ENCODE measurements at places on chromosomes 5 and 9.

DNA sequence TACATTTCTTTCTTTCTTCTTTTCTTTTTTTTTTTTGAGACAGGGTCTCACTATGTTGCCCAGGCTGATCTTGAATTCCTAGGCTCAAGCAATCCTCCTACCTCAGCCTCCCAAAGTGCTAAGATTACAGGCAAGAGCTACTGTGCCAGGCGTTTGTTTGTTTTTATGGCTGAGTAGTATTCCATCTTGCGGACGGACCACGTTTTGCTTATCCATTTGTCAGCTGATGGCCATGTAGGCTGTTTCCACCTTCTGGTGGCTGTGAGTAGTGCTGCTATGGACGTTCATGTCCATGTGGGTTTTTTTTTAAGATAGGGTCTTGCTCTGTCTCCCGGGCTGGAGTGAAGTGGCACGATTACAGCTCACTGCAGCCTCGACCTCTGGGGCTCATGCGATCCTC, 2.5 kb downstream of the DOK3 start:
- no peak for DNase-seq

- no peak for DNase-seq
Observed at GRCh38 chr9:104258296-104259011, 164.3 kb downstream of the SMC2 start.

DNA sequence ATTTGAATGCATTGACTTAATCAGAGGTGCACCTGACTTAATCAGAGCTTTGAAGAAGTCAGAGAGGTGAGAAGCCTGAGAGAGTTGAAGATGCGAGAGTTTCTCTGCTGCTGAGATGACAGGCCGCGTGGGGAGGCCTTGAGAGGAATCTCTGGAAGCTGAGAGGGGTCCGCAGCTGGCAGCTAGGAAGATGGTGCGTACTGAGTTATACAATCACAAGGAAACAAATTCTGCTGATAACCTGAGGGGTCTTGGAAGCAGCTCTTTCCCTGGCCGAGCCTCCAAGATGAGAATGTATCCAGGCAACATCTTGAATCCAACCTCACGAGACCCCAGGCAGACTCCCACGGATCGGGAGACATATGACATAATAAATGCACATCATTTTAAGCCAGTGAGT, 91.7 kb downstream of the SPATA31A6 start:
- no peak for DNase-seq

GRCh38 chr9:15576350-15577050, 23.7 kb downstream of the CCDC171 start:
- no peak for DNase-seq

- DNase-seq: no peak
Observed at GRCh38 chr5:178332210-178332641, 99.6 kb upstream of the PHYKPL start.

GRCh38 chr5:9947944-9948343, 301.7 kb downstream of the ATPSCKMT start:
- no peak for DNase-seq

GRCh38 chr9:105541838-105542237, 16.1 kb upstream of the FKTN start:
- DNase-seq: no peak

- no peak for DNase-seq
Observed at GRCh38 chr5:81579262-81579924, 171.5 kb downstream of the SSBP2 start.

GRCh38 chr5:152534641-152535040, 129.6 kb upstream of the NMUR2 start:
- DNase-seq: no peak

GRCh38 chr9:69023650-69024049, 9.7 kb upstream of the PRKACG start:
- no peak for DNase-seq

DNA sequence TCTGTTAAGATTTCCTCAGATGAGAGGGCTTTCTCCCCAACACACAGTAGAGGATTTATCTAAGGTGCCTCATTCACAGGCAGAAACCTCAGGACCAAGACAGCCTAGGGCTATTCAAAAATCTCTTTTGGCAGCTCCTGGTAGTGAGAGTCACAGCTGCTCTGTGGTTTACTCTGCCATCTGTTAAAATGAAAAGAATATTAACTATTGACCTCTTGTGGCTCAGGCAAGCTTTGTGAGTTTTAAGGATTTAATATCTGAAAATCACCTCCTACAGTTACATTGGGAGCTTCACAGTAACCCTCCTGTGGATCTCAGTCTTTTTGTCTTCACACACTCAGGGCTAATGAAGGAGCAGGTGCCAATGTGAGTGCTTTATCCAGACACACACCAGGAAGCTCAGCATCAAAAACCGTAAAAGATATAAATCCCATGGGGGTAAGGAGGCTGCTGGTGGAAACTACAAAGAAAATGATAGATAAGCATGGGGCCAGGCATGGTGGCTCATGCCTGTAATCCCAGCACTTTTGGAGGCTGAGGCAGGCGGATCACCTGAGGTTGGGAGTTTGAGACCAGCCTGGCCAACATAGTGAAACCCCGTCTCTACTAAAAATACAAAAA, 29.7 kb downstream of the PPP1R2B start:
- no peak for DNase-seq

GRCh38 chr5:147737921-147738320, 44.6 kb downstream of the JAKMIP2 start:
- no peak for DNase-seq

DNA sequence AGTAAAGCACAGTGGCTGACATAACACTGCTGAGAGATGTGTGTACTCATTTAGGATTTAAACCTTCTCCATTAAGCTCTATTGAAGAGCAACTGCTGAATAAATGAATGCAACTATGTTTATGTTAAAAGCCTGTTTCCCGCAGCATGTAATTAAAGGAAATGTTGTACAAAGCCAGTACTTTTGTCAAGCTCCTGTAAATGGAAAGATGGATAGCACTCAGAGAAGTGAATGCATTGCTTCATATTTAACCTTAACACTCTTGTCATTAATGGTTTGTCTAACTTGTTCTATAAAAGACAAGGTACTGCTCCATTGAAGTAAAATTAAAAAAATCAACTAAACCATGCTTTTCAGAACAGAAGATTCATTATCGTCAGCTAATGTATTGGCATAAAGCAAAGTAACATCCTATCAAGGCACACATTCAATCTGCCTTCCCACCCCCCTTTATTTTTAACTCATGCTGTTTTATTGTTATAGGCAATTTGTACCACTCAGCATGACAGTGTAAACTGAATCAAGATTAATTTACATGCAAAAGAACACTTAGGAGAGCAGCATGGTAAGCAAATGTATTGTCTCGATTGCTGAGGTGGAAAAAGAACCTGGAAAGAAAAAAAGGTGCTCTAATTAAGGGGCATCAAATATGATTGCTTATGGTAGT, 240.9 kb upstream of the TBCA start:
- peak; percentile 25 for DNase-seq

DNA sequence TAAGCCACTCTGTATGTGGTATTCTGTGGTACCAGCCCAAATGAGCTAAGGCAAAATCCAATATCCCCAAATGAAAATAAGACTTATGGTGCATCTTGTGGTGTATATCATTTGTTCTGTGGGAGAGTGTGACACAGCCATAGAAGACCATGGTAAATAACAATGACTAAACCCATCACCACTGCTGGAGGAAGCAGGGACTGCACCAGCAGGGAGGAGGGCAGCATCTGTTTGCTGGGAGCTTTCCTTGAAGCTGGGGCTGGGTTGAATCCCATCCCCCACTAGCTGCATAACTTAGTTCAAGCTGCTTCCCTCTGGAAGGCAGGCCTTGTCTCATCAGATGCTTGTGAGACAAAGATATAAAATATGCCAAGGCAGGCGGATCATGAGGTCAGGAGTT, 14.2 kb downstream of the GADD45G start:
- DNase-seq: no peak

DNA sequence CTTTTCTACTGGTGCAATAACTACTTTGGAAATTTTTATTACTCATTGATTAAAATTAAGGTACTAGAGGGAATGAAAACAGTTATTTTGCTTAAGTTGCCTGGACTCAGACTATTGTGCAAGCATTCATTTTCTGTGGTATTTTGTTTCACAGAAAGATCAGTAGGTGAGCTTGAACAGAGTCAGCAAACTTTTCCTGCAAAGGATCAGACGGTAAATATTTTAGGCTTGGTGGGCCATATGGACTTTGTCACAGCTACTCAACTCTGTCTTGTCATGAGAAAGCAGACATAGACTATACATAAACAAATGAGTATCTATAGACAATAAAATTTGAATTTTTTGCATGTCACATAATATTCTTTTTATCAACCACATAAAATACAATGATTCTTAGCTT, 1036.4 kb downstream of the NR2F1-AS1 start:
- no peak for DNase-seq

DNA sequence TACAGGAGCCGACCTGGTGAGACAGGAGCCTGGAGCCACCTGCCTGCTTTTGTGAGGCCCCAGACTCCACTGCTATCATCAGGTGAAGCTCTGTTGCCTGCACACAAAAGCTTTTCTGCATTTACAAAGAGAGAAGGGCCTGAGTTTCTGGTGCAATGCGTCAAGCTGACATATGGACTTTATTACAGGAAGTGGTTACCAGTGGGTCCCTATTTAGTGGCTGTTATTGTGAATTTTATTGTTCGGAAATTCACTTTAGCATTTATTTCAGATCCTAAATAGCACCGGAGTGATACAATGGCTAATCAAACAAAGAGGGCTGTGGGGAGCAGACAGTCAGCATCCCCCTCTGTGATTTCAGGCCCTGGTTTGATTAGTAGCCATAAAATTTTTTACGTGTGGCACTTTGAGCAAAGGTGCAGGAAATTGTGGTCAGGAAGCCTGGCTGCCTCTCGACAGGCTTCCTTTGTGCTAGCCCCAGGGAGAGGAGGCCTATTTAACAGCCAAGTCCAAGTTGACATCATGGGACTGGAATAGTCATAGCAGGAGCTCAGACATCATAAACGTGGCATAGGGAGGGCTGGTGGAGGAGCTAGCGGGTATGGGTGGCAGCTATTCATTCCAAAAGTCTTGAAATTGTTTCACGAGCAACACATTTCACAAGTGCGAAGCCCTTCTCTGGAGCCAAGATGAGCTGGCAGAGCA, 8.4 kb downstream of the TGFBI start:
- DNase-seq: no peak

GRCh38 chr5:96785326-96786109, 22.2 kb downstream of the ERAP1 start:
- DNase-seq: no peak

DNA sequence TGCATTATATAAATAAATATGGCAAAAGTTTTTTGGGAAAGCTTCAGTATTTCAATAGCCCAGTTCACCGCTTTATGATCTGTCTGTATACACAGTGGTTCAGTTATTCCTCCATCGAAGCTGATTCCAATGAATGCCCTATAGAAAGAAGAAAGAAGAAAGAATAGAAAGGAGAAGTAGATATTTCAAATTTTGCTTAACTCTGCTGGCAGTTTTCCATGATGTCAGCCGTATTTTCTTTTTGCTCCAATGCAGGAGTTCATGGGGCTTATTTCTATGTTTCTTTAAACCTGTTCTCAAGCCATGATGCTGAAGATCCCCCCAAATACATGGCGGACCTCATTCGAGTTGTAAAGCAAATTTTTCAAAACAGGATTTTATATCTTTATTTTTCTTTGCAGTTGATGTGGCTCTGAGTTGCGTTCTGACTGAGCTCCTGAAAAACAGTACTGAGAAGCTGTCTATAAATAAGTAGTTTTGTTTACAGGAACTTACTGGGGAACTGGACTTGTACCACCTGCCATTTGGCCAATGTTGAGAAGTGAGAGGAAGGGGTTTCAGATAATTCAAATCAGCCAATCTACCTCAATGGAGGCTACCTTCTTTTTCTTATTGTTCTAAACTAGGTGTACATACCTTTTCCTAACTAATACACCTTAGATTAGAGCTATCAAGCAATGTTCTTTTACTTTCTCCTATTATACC, 418.5 kb upstream of the MEF2C start:
- DNase-seq: no peak

- DNase-seq: no peak
Observed at GRCh38 chr5:162514116-162514515, 446.5 kb downstream of the GABRG2 start.

GRCh38 chr5:171946000-171946781, 60.2 kb downstream of the FBXW11 start:
- no peak for DNase-seq

DNA sequence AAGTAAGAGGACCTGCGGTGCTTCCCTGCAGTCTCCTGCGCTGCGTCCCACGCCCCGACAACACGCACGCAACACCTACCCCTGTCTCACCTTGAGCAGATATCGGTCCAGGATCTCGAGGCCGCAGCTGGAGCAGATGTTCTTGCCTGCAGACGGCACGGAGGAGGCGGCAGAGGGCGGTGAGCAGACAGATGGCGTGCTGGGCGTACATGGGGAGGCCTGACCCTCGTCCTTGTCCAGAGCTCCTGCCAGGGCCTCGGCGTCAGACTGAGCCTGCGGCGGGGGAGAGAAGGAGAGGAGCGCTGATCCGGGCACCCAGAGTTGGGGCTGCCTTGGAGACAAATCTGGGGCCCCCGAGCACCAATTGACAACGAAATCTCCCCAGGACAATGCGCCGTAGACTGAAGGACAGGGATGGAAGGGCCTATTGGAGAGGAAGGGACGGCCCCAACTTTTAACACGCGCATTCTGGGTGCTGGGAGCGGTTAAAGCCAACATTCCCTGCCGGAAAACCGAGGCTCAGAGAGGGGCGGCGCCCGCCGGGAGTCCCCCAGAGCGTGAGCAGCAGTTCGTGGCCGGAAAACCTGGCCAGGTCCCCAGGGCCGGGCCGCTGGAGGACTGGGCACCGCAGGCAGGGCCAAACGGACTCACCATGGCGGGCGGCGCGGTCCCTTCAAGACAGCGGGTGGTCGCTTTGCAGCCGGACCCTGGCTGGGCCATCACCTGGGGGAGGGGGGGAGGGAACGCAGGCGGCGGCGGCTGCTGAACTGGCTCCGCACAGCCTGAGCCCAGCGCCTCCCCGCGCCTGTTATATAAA, 1.8 kb downstream of the LHX6 start:
- DNase-seq: no peak

- no peak for DNase-seq
Observed at GRCh38 chr9:105055917-105056316, 128.0 kb upstream of the ABCA1 start.

GRCh38 chr9:98362624-98363252, 107.3 kb upstream of the TBC1D2 start:
- DNase-seq: no peak

- DNase-seq: no peak
Observed at GRCh38 chr5:170114271-170114670, 8.6 kb downstream of the FOXI1 start.

GRCh38 chr5:181283347-181283746, 22.4 kb upstream of the TRIM52 start:
- no peak for DNase-seq

GRCh38 chr9:17011880-17012279, 123.0 kb upstream of the CNTLN start:
- no peak for DNase-seq

Data from iPS DF 6.9 (cell line).